Prostate gland (tissue), 2 donors: ENCODE measurements at places on chromosomes 3 and 15.

- H3K4me1 ChIP-seq, result no peaks in the 10 kb centered on the region
- no peak overlapping the region for H3K4me3 ChIP-seq
These were observed 825.7 kb upstream of the GBE1 start for GRCh38 chr3:82587174-82587573.

DNA sequence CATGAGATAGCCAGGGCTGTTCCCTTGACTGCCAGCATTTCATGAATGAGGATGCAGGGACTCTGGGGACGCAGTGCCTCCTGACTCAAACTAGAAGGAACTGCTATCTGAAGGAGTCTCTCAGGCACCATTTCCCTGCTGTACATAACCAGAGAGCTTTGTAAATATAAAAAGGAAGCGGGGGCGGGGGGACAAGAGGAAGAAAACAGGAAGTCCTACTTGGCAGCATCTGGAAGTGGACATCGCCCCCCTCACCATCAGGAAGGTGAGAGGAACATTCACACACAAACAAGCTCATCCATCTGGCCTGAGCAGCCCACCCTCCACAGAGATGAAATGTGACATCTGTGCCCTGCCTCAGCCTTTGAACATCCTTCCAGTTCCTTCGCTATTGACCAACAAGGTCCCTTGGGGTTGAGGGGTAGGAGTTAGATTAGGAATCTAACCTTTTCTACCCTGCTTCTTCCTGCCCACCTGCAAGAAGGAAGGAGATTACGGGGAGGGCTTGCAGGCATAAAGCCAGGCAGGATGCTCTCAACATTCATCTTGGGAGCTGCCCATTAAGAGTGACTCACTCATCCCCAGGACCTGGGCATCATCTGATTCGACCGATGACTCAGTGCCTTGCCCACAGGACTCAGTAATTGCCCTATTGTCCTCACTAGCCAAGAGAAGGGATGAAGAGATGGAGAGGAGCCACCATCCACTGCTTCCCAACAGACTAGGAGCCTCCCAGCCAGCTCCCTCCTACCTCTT, 31.9 kb downstream of the SH3BP5 start:
- no peaks in the 10 kb centered on the region for H3K36me3 ChIP-seq
- H3K4me3 ChIP-seq, result no peak overlapping the region
- H3K27ac ChIP-seq, result no peak overlapping the region
- DNase-seq, result no peak

DNA sequence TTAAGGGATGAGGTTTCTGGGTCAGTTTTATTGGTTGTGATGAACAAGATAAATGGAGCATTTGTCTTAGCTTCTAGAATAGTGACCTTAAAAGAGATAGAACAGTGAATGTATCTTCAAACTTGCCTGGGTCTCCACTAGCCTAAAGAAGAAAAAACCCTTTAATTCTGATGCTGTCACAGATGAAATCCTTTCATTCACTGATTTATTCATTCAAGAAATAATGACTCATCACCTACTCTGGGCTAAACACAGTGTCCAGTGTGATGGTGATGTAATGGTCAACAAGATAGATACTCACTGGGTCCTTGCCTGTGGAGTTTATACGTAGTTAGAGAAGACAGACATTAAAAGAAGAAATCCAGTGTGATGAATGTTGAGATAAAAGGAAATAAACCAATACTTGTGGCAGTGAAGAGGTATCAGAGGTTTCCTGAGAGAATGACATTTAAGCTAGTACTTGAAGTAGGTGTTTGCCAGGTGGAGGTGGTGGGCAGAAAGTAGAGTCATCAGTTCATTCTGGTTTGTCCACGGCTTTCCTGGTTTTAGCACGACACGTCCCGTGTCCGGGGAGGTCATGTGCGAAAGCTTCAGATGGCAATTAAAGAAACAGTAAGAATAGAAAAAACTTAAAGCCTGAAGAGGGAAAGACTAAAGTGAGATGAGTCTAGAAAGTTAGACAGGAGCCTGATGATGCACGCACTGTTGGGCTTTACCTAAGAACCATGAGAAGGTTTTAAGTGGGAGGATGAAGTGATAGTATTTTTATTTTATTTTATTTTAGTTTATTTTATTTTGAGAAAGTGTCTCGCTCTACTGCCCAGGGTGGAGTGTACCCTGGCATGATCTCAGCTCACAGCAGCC, 18.5 kb downstream of the PAK2 start:
- no peaks in the 10 kb centered on the region for H3K36me3 ChIP-seq
- H3K27me3 ChIP-seq, result no peaks in the 10 kb centered on the region
- no peaks in the 10 kb centered on the region for H3K4me1 ChIP-seq
- H3K27ac ChIP-seq, result no peak overlapping the region
- no peak overlapping the region for H3K4me3 ChIP-seq

DNA sequence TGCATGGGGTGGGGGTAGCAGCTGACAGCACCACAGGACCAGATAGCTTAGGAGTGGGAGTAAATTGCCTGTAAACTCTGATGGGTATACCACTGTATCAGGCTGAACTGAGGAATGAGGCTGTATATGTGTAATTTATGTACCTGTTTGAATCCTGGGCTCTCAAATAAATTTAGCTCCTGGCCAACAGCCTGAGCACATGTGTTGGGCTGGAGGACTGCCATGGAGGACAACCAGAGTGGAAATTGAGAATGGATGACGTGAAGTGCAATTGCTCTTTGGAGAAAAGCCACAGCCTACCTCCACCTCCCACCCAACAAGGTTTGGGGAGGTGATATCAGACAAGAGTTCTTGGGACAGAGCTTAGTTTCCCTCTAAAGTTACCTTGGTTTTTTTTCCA, 328.6 kb upstream of the PROK2 start:
- no peaks in the 10 kb centered on the region for H3K27me3 ChIP-seq
- no peak for DNase-seq
- no peaks in the 10 kb centered on the region for H3K36me3 ChIP-seq
- no peak overlapping the region for H3K27ac ChIP-seq

DNA sequence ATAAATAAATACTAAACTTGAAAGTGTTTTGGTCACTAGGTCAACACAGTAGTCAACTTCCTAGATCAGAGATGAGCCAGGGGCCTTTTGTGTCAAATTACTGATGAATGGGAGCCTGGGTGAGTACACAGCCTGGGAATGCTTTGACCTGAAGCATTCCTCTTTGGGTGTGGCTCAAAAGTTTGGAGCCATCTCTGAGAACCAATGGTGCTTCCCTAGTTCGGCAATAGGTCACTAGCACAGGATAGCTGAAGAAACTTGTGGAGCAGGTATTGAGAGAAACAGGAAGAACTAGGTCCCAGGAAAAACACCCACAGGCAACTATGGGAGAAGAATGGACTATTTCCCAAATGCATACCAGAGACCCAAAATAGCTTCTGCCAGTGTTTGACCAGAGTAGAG, 56.6 kb upstream of the PLXND1 start:
- no peaks in the 10 kb centered on the region for H3K36me3 ChIP-seq
- peak overlapping the region; percentile 17 for H3K27ac ChIP-seq
- H3K4me1 ChIP-seq, result peaks cover 4% of the 10 kb centered on the region
- H3K4me3 ChIP-seq, result no peak overlapping the region
- no peaks in the 10 kb centered on the region for H3K27me3 ChIP-seq

- no peaks in the 10 kb centered on the region for H3K36me3 ChIP-seq
- no peak for DNase-seq
- no peaks in the 10 kb centered on the region for H3K4me1 ChIP-seq
These were observed 319.0 kb downstream of the MECOM start for GRCh38 chr3:169344465-169344864.

DNA sequence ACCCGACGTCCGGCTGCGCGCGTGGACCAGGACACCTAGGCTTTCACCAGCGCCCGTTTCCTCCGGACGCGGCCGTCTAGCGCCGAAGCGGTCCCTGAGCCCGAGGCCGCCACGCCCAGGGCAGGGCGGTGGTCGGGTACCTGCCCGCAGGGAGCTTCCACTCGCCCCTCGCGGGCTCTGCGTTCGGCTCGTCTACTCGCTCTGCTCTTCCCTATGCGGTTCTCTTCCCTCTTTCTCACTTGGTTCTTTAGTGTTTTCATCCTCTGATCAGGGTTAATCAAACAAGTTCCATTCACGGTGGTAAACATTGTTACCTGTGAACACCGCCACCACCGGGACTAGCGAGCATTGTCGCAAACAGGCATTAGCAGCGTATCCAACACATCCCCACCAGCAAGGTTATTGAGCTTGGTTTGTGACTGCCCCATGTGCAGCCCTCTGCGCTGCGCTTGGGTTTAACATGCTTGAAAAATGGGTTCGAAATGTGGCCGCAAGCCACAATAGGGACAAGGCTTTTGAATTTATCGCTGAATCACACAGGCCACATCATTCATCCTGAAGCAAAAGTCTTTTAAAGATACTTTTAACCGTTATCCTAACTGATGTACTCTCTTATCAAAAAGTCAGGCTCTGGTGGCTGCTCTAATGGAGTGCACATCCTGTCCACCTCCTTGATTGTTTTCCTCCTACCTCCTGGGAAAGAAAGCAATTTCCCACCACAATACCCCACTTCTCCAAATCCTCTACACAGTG, 843 bp upstream of the CD47 start:
- H3K27ac ChIP-seq, result peak overlapping the region; percentile 91
- peak overlapping the region; percentile 99 for H3K4me3 ChIP-seq
- DNase-seq, result no peak
- no peaks in the 10 kb centered on the region for H3K27me3 ChIP-seq
- H3K36me3 ChIP-seq, result no peaks in the 10 kb centered on the region

DNA sequence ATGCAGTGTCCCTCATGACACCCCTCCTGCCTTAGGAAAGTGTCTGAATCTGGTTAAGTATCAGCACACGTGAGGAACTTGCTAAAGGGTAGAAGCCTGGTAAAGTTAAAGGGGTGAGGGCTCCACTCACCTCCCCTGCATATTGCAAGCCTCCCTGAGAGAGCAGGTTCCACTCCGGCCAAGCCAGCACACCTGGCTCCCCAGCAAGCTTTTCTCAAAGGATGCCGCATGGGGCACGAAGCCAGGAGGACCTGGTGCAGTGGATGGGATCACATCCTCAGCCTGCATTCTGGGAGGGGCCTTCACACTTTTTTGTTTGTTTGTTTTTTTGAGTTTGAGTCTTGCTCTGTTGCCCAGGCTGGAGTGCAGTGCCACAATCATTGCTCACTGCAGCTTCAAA, 79.9 kb downstream of the PCSK6 start:
- no peaks in the 10 kb centered on the region for H3K36me3 ChIP-seq
- no peak for DNase-seq
- no peak overlapping the region for H3K4me3 ChIP-seq
- H3K27ac ChIP-seq, result no peak overlapping the region

- H3K36me3 ChIP-seq, result no peaks in the 10 kb centered on the region
- H3K27me3 ChIP-seq, result no peaks in the 10 kb centered on the region
- DNase-seq, result no peak
These were observed 52.2 kb downstream of the ABHD5 start for GRCh38 chr3:43742920-43743319.

DNA sequence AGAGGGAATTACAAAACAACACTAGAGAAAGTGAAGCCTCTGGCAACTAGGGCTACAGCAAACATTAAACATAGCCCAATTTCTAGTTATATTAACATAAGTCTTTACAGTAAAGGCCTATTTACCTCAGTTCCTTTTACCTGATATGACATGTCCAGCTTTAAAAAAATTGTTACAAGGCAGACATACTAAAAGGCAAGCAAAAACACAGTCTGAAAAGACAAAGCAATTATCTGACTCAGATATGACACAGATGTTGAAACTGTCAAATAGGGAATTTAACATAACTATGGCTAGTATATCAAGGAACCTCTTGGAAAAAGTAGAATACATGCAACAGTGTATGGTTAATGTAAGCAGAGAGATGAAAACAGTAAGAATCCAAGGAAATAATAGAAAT, 238.6 kb downstream of the RAP2B start:
- no peaks in the 10 kb centered on the region for H3K27me3 ChIP-seq
- no peaks in the 10 kb centered on the region for H3K36me3 ChIP-seq
- DNase-seq, result no peak
- no peak overlapping the region for H3K27ac ChIP-seq

GRCh38 chr3:197959500-197959890, 522 bp upstream of the LMLN start:
- H3K36me3 ChIP-seq, result peaks cover 3% of the 10 kb centered on the region
- peak overlapping the region; percentile 82 for H3K27ac ChIP-seq
- no peak for DNase-seq
- no peaks in the 10 kb centered on the region for H3K27me3 ChIP-seq
- peak overlapping the region; percentile 79 for H3K4me3 ChIP-seq

DNA sequence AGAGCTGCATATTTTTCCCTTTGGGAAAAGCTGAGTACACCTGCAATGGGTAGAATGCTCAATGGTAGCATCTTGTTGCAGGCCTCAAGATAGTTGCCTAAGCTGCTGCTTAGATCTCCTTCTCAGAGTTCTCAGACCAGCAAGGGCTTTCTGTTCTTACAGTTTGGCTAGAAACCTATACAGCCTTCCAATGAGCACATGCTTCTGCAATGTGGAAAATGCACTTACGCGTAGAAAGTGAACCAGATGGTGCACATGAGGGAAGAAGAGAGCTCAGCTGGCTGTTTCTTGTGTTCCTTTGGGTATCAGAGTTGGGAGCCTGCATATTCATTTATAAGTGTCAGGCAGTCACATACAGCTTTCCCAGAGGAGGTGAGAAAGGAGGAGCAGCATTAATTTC, 136.4 kb downstream of the B3GALNT1 start:
- H3K4me1 ChIP-seq, result no peaks in the 10 kb centered on the region
- no peak for DNase-seq
- H3K27me3 ChIP-seq, result no peaks in the 10 kb centered on the region

DNA sequence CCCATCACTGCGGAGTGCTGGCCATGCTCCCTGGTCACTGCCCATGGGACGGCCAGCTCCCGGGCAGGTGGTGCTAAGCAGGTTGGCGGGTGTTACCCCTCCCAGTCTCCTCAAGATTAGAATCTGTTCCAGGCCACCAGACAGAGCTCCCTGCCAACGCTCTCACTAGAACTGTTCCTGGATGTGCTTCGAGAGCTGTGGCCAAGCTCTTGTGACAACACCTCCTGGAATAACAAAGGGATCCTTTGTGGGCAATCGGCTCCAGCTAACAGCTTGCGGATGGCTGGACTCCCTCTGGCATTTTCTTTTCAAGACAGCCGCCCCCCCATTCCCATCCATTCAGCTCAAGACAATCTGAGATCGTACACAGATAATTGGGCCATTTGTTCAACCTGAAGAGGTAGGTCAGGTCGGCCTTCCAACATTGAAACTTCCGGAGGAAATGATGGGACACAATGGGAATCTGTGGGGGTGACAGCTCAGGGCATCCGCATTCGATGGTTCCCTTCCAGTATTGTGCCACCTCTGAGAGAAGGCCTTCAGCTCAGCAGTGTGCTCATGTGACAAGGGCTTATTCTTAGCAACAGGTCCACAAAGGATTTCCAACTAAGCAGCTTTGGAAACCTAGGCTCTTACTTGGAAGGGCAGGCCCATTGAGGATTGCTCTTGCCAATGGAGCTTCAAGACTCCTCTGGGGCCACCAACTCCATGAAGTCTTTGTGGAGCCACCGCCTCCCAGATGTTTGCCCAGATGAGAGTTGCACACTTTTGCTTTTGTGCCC, 11.6 kb upstream of the EPHB3 start:
- H3K4me3 ChIP-seq, result no peak overlapping the region
- peak; percentile 84 for DNase-seq
- H3K4me1 ChIP-seq, result no peaks in the 10 kb centered on the region
- H3K27ac ChIP-seq, result peak overlapping the region; percentile 29
- H3K27me3 ChIP-seq, result no peaks in the 10 kb centered on the region

- H3K36me3 ChIP-seq, result no peaks in the 10 kb centered on the region
- H3K27ac ChIP-seq, result no peak overlapping the region
- DNase-seq, result no peak
- no peak overlapping the region for H3K4me3 ChIP-seq
- H3K27me3 ChIP-seq, result no peaks in the 10 kb centered on the region
- H3K4me1 ChIP-seq, result no peaks in the 10 kb centered on the region
These were observed 78.0 kb downstream of the FSIP1 start for GRCh38 chr15:39704689-39705088.

- no peak overlapping the region for H3K27ac ChIP-seq
- no peak overlapping the region for H3K4me3 ChIP-seq
- H3K4me1 ChIP-seq, result no peaks in the 10 kb centered on the region
- peaks cover 5% of the 10 kb centered on the region for H3K36me3 ChIP-seq
- DNase-seq, result no peak
These were observed 77.4 kb downstream of the FLNB start for GRCh38 chr3:58085616-58086015.
